ENCODE measurements at places on chromosomes 3 and 15. TPM values are rescaled to one million over a fixed set of nuclear protein-coding genes. Genes with fewer than 3 reads are reported as not detected.

- no peak overlapping the region for H3K27ac ChIP-seq
- H3K36me3 ChIP-seq = no peaks in the 10 kb centered on the region
- no peaks in the 10 kb centered on the region for H3K27me3 ChIP-seq
- H3K4me1 ChIP-seq = no peaks in the 10 kb centered on the region
- DNase-seq = no peak
- no peak overlapping the region for H3K4me3 ChIP-seq
Observed at GRCh38 chr3:86228101-86228500, 762.8 kb downstream of the VGLL3 start.

The PRSS50 gene
- not detected for total RNA-seq

- no peak for DNase-seq
- no peaks in the 10 kb centered on the region for H3K36me3 ChIP-seq
- no peaks in the 10 kb centered on the region for H3K4me1 ChIP-seq
- no peak overlapping the region for H3K4me3 ChIP-seq
- no peaks in the 10 kb centered on the region for H3K27me3 ChIP-seq
Observed at GRCh38 chr3:179791793-179792192, 139.0 kb downstream of the USP13 start.

The C15orf62 gene
- total RNA-seq = 0.14 TPM

Data from transverse colon (tissue), 4 donors.